Chondrocyte (in vitro differentiated cells): ENCODE measurements at places on chromosomes 3 and 15. TPM values are rescaled to one million over a fixed set of nuclear protein-coding genes. Genes with fewer than 3 reads are reported as not detected.

DNA sequence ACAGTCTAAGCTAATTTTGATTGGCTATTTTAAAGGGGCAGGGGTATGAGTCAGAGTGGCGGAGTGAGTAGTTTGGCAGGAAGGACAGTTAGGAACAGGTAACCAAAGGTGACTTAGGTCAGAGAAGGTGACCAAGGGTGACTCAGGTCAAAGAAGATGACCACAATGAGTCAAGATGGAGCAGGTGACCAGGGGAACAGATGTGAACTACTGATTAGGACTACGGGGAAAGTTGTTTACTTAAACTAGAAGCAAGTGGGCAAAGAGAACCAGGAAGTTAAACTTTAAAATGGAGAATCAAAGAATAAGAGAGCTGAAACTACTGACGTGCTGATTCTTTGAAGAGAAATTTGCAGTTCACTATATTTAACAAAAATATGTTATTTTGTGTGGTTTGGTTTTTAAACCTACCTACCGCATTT lies 14.1 kb upstream of the CA12 start:
- H3K27me3 ChIP-seq: no peaks in the 10 kb centered on the region
- H3K4me3 ChIP-seq: no peak overlapping the region
- H3K36me3 ChIP-seq: no peaks in the 10 kb centered on the region
- DNase-seq: no peak
- peaks cover 12% of the 10 kb centered on the region for H3K4me1 ChIP-seq

- H3K27me3 ChIP-seq: peaks cover 41% of the 10 kb centered on the region
- H3K4me3 ChIP-seq: no peak overlapping the region
- no peaks in the 10 kb centered on the region for H3K36me3 ChIP-seq
- H3K27ac ChIP-seq: no peak overlapping the region
Measured at GRCh38 chr3:10557250-10557649, 51.9 kb upstream of the ATP2B2 start.

- no peak for DNase-seq
- H3K4me1 ChIP-seq: no peaks in the 10 kb centered on the region
- no peaks in the 10 kb centered on the region for H3K36me3 ChIP-seq
- H3K27ac ChIP-seq: no peak overlapping the region
- no peak overlapping the region for H3K4me3 ChIP-seq
Measured at GRCh38 chr3:64792445-64792844, 104.6 kb upstream of the ADAMTS9 start.

The SLC9C1 gene
- total RNA-seq: 0.07 TPM in 1 of 3 replicates, not detected in the others

GRCh38 chr3:181292984-181293383 lies 303.4 kb upstream of the DNAJC19 start:
- no peaks in the 10 kb centered on the region for H3K4me1 ChIP-seq
- DNase-seq: no peak
- H3K27ac ChIP-seq: no peak overlapping the region
- H3K36me3 ChIP-seq: no peaks in the 10 kb centered on the region
- no peak overlapping the region for H3K4me3 ChIP-seq
